ENCODE measurements at places on chromosomes 12 and 14.

- DNase-seq, result no peak
These were observed 1.2 kb upstream of the SIX1 start for GRCh38 chr14:60650373-60650961.

- DNase-seq, result no peak
These were observed 669 bp downstream of the RFX4 start for GRCh38 chr12:106583242-106584103.

DNA sequence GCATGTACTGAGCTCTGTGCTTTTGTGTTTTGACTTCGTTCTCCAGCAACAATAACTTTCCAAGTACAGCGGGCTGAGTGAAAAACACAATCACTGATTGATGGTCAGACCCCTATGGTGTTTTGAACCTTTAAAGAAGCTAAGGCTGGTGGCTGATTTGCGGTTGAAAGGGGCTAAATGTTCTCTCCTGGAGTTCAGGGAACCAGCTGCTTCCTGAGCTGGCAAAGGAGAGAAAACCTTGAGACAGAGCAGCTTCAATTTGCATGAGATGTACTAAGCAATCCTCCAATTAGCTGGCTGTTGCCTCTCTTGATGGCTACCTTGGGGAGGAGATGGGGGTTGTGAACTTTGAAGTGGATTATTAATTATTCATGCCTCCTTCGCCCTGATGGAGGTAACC lies 546.7 kb upstream of the SEL1L start:
- DNase-seq, result no peak

GRCh38 chr14:63555572-63555971 lies 12.4 kb upstream of the PPP2R5E start:
- DNase-seq, result no peak

GRCh38 chr12:42213954-42214426 lies 24.1 kb downstream of the YAF2 start:
- no peak for DNase-seq

DNA sequence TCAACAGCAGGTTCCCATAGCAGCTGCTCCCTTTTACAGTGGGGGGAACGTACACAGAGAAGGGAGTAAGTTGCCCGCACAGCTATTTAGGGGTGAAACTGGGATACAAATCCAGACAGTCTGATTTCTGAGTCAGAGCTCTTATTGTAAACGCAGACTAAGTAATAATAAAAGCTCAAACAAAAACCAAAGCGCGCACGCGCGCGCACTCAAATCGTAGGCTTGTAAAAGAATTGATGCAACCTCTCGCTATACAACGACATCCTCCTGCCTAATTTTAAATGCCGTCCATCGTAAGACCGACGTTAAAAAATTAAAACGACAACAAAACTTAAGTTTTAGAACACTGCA lies 747 bp upstream of the DACT1 start:
- DNase-seq, result no peak

DNA sequence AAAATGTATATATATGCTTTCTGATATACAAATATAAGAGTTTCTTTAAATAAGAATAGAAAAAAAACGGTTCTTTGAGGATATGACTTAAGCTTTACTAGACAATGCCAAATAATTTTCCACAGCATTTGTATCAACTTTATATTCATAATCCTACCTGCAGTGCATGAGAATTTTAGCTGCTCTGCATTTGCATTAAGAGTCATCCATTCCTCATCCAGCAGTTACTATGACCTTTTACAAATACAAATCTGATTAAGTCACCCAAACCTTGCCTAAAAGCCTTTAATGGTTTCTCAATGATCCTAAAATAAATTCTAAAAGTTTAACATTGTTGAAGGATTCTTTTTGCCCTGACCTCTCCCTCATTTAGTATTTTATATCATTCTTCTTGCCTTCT lies 116.5 kb downstream of the MGAT4C start:
- no peak for DNase-seq

DNA sequence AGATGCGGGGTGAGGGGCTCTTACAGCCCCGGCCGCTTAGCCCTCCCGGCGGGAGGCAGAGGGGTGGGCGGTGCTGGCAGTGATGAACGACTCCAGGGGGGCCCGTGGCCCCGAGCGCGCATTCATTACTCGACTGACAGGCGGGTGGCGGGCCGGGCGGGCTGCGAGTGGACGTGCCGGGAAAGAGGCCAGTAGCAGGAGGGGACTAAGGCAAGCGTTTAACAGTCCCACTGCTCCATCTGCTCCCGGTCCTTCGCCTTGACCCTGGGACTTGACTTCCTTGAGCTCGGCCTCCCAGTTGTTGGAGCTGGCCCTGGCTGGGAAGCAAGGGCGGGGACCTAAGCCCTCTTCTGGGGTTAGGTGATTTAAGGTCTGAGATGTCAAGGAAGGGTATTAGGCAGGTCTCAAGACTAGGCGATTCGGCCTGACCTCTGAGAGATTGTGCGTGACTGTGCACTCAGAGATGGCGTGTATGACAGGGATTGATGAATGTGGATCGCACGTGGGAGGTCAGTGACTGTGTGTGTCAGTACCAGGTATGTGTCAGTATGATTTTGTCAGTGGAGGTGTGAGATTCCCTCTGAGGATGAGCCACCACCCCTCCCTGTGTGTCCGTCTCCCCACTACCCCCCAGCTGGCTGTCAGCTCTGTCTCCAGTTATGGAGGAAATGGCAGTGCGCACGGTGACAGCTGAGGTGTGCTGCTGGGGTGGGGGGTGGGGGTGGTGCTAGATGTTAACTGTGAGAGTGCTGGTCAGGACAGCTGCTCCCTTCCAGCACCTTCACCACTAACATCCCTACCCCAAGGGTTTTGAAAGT lies 3.6 kb upstream of the DNAJC22 start:
- no peak for DNase-seq

DNA sequence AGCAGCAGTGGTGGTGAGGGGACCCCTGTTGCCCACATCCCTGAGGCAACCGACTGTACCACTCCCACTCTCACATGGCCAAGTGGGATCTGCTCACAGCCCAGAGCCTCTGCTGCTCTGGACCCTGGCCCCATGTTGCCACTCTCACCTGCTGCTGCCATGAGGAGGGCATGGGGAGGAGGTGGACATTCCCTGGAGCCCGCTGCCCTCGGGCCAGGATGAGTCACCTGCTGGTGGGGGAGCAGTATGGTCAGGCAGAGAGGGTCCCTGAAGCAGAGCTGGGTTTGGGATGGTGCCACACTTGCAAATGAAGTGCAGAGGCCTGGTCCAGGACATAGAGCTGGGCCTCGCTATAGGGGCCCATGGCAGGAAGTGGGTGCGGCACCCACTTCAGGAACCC lies 26.1 kb downstream of the SDR9C7 start:
- no peak for DNase-seq

DNA sequence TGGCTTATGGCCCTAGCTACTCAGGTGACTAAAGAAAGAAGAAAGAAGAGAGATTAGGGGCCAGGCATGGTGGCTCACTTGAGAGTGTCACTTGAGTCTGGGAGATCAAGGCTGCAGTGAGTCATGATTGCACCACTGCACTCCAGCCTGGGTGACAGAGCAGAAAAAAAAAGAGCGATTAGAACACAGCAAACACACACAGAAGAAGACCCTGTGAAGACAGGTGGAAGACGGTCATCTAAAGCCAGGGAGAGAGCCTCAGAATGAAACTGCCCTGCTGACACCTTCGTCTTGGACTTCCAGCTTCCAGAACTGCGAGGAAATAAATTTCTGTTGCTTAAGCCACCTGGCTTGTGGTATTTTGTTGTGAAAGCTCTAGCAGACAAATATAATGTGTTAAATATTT lies 17.5 kb upstream of the PPP1CC start:
- DNase-seq, result no peak

GRCh38 chr12:33676866-33677265 lies 237.2 kb upstream of the SYT10 start:
- no peak for DNase-seq

- no peak for DNase-seq
These were observed 4.4 kb downstream of the WSCD2 start for GRCh38 chr12:108133482-108133881.

DNA sequence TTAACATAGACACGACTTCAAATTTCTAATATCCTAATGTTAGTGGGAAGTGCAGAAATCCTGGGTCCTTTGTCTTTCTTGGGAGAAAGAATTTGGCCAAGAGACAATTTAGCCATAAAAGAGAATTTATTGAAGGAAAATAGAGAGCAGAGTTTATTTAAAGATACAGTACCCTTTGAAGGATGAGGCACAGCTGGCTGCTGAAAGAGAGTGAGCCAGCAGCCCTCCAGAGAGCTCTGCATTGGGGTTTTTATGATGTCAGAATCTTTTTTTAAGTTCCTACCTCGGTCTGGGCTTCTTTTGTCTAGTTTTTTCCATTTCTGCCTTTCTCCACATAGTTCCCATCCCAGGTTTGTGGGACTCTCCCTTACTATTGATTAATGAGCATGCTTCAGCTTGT lies 37.5 kb downstream of the CCER1 start:
- DNase-seq, result no peak

- DNase-seq, result no peak
These were observed 19.5 kb downstream of the PRKAB1 start for GRCh38 chr12:119687406-119687805.
